ENCODE measurements at places on chromosomes 6 and 20. TPM values are rescaled to one million over a fixed set of nuclear protein-coding genes. Genes with fewer than 3 reads are reported as not detected.

Gene ZSCAN23
- total RNA-seq, result 8.4 TPM

Gene ULBP1
- total RNA-seq, result 1.6 TPM

Gene DUSP15
- 1.9 TPM for total RNA-seq

Gene OPRM1
- total RNA-seq, result not detected

Gene EYA4
- 16.3 TPM for total RNA-seq

Gene RAB44
- under 0.01 TPM for total RNA-seq

Gene TOX2
- 0.06 TPM for total RNA-seq

Gene FAM83C
- total RNA-seq, result not detected

Gene BLCAP
- total RNA-seq, result 29.1 TPM

Gene EPPIN
- not detected for total RNA-seq

Gene MOG
- not detected for total RNA-seq

Gene AK9
- total RNA-seq, result 2.3 TPM

Gene BNIP5
- not detected for total RNA-seq

Gene EFCAB8
- not detected for total RNA-seq

Gene LRFN2
- not detected for total RNA-seq

Gene ULBP2
- 53.7 TPM for total RNA-seq

Gene TLDC2
- not detected for total RNA-seq

Gene PI3
- not detected for total RNA-seq

Gene CALHM4
- total RNA-seq, result not detected

Gene FOXA2
- total RNA-seq, result 0.33 TPM

Gene ABHD12
- total RNA-seq, result 22.4 TPM
